CD4-positive, alpha-beta T cell treated with Interleukin-15 for 1 hour (primary cell): ENCODE measurements at places on chromosomes 7 and 10.

DNA sequence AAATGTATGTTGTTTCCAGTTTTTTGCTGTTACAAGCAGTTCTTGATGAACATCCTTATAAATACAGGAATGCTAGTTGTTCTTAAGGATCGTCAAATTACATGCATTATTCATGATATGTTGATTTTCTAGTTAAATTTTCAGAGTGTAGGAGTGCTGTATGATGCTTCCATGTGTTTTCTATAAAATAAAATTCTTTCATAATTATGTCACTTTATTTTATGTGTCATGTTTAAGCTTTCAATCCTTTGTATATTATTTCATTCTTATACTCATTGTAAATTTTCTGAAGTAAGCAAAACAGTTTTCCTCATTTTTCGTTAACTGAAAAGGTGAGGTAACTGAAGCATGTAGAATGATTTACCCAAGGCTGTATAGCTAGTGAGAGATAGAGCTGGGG lies 16.8 kb upstream of the MYPN start:
- DNase-seq, result no peak

- no peak for DNase-seq
Measured at GRCh38 chr7:150867605-150868004, 15.3 kb downstream of the AOC1 start.

GRCh38 chr10:21173802-21174714 lies 276.9 kb upstream of the NEBL start:
- DNase-seq, result no peak

- no peak for DNase-seq
Measured at GRCh38 chr7:8389593-8390261, 43.7 kb upstream of the NXPH1 start.

GRCh38 chr7:135793841-135794240 lies 45.2 kb upstream of the FAM180A start:
- no peak for DNase-seq

- no peak for DNase-seq
Measured at GRCh38 chr10:13704964-13705363, 118.2 kb downstream of the PRPF18 start.

DNA sequence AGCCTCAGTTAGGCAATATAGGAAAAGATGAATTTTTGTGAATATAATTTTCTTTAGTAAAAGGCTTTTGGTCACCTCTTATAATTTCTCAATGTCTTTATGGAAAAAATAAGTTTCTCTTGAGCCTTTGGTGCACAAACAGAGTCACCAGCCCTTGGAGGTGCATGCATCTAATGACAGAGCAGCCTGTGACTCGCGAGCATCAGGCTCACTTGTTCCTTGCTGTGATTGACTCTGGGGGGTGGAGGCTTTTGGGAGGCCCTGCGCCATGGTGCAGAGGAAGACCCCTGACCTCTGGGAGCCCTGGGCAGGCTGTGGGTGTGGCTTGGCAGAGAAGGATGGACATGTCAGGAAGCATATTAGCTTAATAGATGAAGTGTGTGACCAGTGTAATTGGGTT lies 60.2 kb downstream of the FIGNL1 start:
- DNase-seq, result no peak

GRCh38 chr10:29496341-29497162 lies 138.2 kb downstream of the SVIL start:
- DNase-seq, result peak; percentile 31

DNA sequence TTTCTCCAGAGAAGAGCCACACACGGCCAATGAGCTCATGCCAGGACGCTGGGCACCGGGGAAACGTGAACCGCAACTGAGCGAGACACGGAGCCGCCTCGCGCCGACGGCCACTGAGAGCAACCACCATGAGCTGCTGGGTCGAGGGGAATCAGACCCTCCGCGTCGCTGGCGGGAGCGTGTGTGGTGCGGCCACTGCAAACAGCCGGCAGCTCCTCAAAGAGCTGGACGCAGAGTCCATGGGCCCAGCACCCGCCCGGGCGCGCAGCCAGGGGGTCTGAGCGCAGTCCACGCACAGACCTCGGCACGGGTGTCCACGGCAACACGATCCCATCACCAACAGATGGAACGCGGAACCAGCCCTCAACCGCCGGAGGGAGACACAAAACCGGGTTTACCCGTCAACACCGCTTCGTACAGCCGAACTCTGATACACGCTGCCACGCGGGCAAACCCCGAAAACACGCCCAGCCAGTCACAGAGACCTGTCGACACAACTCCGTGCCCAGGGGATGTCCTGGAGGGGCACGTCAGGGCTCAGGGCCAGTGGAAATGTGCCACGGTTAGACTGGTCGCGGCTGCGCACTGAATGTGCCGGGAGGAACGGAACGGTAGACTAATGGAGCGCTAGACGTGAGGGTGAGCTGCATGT lies 147.1 kb downstream of the ELFN1 start:
- no peak for DNase-seq

- no peak for DNase-seq
Measured at GRCh38 chr10:102065561-102066398, 631 bp downstream of the HPS6 start.

DNA sequence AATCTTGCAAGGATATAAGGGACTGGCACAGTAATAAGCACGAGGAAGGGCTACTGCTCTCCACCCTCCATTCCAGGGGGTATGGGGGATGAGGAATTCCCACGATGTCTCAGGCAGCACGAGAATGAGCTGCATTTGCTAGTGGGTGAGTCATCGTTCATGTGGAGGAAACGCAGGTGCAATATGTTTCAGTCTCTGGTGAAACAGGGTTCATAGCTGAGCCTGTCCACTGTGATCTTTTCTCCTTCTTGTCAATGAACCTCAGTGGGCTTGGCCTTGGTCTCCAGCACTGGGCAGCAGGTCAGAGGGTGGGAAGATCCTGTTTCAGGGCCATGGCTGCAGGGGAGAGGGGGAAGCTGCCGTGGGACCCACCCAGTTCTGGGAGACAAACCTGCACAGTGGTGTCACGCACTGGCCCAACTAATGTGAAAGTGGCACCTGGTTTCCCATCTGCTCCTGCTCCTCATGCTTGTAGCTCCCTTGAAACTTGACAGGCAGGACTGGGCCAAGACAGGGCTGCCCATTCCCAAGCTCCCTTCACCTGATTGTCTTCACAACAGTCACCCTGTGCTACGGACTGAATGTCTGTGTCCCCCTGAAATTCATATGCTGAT lies 181.9 kb downstream of the USP6NL start:
- no peak for DNase-seq
